ENCODE measurements at places on chromosomes 3 and 15. TPM values are rescaled to one million over a fixed set of nuclear protein-coding genes. Genes with fewer than 3 reads are reported as not detected.

Gene IQCH
- 21.0 TPM for total RNA-seq

Gene PRSS50
- 1.9 TPM for total RNA-seq

- no peak for DNase-seq
Observed at GRCh38 chr15:25725758-25726157, 137.4 kb downstream of the ATP10A start.

DNA sequence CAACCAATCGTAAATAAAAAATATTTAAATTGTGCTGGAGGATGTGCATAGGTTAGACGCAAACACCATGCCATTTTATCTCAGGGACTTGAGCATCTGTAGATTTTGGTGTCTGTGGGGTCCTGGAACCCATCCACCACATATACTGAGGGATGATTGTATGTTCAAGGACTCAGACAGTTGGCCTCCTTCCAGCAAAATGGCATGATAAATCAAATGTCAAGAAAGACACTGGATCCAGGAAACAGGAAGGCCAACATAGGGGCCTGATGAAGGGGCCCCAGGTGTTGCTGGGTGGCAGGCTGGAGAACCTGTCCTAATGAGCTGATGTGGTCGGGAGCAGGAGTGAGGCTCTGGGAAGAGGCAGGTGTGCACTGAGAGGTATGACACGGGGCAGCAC, 289.5 kb downstream of the GABRG3 start:
- no peak for DNase-seq

DNA sequence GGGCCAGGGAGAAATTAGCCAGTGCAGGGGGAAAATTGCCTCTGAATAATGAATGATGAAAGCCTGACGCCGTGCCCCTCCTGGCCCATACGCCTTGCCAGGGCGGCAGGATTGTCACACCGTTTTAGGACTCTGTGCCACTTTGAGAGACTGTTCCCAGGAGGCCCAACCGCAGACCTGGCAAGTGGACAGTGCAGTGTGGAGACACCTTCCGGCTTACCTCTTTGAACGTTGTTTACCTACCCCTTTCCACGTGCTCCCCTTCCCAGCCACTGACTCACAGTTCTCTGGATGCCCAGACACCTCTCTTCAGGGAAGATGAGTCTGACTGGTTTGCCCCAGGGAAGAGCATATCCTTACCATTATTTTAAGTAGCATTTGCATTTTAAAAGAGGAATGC, 84.0 kb upstream of the PXYLP1 start:
- DNase-seq = no peak

DNA sequence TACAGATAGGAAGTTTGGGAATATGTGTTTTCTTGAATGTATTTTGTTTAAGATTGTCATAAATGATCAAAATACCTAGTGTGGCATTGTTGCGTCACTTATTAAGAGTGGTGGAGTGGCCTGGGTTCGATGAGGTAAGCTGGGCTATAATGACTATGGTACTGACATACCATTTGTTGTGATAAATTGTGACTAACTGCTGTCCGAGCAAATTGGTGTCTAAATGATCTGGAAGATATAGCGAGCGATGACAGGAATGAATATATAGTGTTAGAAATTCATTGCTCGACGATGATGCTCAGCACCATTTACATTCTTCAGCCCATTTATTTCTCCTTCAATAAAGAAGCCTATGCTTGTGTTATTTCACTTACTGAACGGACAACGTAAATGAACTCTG, 123.3 kb downstream of the MCTP2 start:
- no peak for DNase-seq

DNA sequence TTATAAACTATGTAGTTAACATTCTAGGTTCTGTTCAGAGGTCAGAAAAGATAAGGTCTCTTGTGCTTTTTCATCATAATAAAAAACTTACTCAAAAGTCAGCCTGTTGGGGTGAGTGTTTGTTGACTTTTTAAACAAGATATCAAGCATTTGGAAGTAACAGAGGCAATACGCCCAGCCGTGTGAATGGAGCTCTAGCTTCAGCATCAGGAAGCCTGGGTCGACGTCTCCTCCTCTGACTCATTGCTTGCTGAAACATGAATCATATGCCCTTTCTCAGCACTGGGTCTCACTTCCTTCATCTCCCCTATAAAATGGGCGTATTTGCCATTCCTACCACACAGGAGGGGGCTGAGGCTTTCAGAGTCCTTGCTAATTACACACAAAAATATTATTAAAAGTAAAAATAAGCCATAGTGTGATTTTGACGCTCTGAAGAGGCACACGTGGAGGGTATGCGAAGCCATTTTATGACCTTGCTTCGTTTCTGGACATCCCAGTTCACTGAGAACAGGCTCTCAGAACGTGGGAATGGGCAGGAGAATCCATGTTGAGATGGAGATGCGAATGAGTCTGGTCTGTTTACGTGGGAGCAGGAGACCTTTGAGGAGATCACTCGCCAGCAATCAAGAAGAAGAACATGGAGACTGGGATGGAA, 220.8 kb upstream of the TPRG1 start:
- DNase-seq = no peak

- no peak for DNase-seq
Observed at GRCh38 chr3:17201538-17201937, 316.8 kb downstream of the PLCL2 start.

Gene NME9
- 2.2 TPM for total RNA-seq

DNA sequence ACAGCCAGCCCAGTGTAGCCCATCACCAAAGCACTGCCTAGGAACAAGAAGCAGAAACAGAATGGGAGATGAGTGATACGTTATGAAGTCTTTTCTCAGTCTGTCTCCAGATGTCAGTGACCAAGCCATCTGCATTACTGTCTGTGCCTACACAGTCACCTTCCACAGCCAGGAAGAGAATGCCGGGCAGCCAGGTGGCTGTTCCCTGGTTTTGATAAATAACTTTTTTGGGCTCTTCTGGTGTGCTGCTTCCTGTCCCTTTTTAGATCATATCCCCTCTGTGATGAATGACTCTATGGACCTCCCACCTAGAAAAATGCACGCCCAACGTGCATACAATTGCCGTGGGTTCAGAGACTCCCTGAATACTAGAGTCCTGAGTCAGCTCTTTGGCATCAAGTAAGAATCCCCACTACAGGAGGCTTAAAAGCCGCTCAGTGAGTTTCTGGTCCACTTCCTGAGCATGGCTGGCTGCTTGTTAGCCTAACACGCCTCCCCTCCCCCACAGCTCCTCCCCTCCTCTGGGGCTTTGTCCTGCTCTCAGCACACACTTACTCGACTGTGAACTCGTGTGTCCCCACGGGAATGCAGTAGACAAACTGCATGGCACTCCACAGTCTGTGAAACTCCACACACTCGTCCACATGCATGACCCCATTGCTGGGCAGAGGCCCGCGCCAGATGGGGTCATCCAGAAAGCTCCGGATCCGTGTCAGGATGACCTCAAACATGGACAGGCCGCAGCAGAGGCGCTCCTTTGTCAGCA, 34.7 kb downstream of the NIPA2 start:
- peak; percentile 55 for DNase-seq

DNA sequence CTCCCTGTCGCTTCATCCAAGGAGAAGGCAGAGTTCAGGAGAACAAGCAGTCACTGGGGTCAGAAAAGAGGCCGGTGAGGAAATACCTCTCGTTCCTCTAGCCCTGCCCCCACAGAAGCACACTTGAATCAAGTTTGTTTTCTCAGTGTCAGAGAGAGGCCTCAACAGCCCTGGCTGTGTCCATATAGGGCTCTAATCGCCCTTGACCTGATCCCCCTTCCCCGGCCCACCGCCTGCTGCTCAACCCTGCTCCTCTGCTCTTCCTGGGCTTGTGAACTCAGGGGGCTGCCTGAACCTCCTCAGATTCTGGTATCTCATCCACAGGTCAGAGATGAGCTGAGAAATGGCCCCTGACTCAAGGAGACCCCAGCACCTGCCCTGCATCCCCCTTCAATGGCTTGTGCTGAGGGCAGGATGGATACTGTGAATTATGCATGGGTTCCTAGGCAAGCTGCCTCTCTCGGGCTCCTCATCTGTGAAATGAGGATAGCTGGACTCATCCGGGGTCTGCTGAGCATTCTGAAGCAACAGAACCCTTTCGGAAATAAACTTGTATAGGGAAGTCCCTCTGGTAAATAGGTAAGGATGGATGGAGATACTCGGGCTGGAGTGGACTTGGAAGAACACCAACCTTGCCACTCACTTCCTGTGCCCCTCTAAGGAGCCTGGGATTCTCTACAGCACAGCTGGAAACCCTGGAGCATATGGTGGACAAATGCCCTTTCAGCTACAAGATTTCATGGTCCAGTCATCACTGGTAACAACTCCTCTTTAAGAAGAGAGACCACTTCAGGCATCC, 147.5 kb downstream of the STT3B start:
- no peak for DNase-seq

Gene CTXN2
- total RNA-seq = 0.60 TPM

GRCh38 chr3:194884649-194885315, 199.1 kb downstream of the FAM43A start:
- DNase-seq = no peak

Gene UCN2
- total RNA-seq = not detected

Gene TPRG1
- total RNA-seq = 0.71 TPM

Gene LMCD1
- total RNA-seq = not detected

Data from neural progenitor cell (in vitro differentiated cells).